ENCODE measurements at places on chromosomes 3 and 15.

DNA sequence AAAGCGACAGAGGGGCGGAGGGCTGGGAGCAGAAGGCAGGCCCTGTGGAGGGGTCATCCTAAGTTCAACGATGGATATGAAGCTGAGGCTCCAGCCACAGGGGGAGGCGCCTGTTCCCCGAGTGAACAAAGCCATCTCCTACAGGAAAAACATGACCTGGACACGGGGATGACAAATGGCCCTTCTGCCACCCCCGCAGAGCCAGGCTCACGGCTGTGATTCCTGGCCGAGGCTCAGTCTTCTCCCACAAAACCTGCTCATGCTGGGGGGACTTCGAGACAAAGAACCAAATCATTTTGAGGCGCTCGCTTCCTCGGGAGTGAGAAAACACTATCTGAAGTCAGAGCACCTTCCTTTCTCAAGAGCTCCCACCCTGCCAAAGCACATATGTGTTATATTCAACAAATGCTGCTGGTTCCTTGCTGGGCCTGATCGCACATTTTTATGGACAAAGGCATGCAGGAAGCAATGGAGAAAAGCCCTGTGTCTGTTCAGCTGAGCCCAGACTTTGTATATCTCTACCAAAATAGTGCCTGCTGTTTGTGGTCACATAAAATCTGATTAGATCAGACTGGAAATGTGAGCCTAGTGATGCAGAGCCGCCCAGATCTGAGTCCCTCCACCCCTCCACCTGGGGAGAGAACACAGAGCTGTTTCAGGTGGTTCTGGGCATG is 5.6 kb downstream of the RBP1 start:
- no peak for DNase-seq

DNA sequence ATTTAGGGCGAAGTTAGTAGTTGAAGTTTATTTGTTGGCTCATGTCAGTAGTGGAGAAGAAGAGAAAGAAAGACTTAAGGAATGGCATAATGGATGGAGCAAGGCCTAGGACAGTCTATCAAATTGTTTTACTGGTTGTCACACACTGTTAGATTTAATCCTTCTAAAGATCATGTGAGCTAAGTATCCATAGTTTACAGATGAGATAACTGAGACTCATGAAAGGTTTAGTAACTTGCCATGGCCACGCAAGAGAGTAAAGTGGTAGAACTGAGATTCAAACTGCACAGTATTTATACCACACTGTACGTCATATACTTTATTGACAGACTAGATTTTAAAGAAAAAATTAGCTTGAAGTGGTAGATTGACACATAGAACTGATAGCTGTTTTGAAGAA is 11.4 kb downstream of the SPRED1 start:
- DNase-seq, result no peak

DNA sequence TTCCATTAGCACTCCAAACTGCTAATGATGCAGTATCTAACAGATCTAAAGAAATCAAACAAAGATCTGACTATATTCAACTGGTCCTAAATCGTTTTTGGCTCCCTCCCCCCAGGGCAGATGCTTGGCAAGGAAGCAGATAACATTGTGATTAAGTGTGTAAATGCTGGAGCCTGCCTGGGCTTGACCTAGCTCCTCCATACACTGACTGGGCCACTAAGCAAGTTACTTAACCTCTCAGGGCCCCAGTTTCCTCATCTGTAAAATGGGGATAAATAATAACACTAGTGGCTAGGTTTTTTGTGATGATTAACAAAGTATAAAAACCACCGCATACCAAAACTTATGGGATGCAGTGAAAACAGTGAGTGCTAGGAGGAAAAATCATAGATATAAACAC is 9.2 kb downstream of the EID1 start:
- DNase-seq, result no peak

GRCh38 chr3:23213813-23214212 is 10.7 kb downstream of the UBE2E2 start:
- DNase-seq, result no peak

All from stimulated activated CD8-positive, alpha-beta memory T cell treated with anti-CD3 and anti-CD28 coated beads, Interleukin-2, amount 100 ng/mL, for 1 hour (primary cell).